NCI-H1417 treated with DMSO at 0.1 percent for 48 hours (cell line): ENCODE measurements at places on chromosomes 5 and 9.
A peak's percentile ranks its signal among the peaks of the same experiment; 100 is the strongest.

- DNase-seq: no peak
Observed at GRCh38 chr9:35518225-35518821, 28.4 kb downstream of the RUSC2 start.

GRCh38 chr9:126965077-126965476, 50.5 kb downstream of the RALGPS1 start:
- DNase-seq: no peak

GRCh38 chr5:180470966-180471582, 23.1 kb upstream of the CNOT6 start:
- no peak for DNase-seq

DNA sequence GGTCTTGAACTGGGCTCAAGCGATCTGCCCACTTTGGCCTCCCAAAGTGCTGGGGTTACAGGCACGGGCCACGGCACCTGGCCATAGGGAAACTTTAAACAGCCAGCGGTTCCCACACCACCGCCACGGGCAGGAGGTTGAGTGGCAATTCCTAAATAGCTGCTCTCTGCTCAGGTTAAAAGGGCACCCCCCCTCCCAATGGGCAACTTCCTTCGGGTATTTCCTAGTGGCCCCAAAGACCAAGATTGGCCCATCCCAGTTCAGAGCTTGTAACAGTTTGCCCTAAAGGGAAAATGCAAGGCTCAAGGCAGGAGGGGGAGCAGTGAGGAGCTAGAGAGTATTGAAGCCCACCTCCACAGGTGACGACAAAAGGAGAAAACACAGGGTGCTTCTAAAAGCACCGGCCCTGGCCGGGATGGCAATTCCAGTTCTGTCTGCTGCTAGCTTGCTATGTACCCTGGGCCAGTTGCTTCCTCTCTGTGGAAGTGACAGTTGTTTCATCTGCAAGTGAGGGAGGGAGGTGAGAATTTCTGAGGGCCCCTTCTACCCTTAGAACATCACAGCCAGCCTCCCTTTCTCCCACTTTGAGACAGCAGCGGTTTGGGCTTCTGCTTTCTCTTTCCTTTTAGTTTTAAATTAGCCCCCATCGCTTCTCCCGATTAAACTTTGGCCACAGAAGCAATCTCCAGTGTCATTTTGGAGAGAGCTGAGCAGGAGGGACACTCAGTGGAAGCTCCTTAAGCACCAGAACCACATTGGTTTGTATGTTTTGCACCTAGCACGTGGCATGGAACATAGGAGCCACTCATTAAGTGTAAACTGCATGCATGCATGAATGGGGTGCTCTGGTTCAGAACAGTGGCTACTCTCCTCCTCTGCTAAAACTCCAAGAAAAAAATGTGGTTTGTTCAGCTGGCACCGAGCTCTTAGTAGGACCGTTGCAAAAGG, 17.3 kb upstream of the TNIP1 start:
- DNase-seq: no peak

GRCh38 chr5:757931-758697, 26.4 kb downstream of the ZDHHC11B start:
- DNase-seq: peak; percentile 21
